Choroid plexus epithelial cell (primary cell): ENCODE measurements at places on chromosomes 2 and 18.
A peak's percentile ranks its signal among the peaks of the same experiment; 100 is the strongest.

- peak; percentile 5 for DNase-seq
These were observed 99.3 kb upstream of the SOX11 start for GRCh38 chr2:5592916-5593315.

DNA sequence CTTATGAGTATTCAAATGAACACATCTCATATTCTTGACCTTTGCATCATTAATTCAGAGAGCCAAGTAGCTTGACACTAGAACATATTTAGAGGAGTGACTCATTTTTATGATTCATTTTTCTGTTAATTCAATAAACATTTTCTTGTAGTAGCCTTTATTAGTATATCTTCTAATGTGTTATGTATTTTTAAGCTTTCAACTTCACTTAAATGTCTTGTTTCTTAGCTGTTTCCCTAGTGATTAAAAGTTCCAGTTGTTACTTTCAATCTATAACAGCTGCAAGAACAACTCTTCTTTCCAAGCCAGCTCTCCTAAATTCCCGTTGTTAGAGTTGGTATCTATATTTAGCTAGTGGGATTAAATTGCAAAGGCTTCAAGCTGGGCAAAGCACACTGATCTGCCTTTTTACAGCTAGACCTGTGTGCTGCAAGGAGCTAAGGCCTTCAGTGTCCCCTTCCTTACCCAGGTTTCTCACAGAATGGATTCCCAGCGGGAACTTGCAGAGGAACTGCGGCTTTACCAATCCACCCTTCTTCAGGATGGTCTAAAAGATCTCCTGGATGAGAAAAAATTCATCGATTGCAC lies at the start of gene KLHL41:
Gene KLHL41 (plus strand): TSS at position 405 of the 588 bp plus-strand sequence. CDS start 77 bp downstream, at position 482.
- DNase-seq: peak; percentile 73

GRCh38 chr2:68425503-68425902 lies 41.6 kb downstream of the FBXO48 start:
- no peak for DNase-seq

DNA sequence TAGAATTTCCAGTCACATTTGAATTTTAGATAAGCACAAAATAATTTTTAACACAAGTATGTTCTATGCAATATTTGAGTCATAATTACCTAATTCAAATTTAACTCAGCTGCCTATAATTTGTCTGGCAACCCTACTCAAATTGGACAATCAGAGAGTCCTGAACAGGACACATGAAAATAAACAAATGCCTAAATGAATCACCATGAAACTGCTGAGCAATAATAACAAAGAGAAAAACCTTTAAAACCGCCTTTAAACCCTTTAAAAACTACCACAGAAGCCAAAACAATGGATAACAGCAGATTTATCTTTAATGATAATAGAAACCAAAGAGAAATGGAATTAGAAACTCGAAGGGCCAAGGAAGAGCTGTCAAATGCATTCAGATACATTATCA lies 39.5 kb downstream of the ARL4C start:
- DNase-seq: peak; percentile 35

GRCh38 chr2:135586148-135586547 lies 54.9 kb downstream of the R3HDM1 start:
- DNase-seq: no peak

DNA sequence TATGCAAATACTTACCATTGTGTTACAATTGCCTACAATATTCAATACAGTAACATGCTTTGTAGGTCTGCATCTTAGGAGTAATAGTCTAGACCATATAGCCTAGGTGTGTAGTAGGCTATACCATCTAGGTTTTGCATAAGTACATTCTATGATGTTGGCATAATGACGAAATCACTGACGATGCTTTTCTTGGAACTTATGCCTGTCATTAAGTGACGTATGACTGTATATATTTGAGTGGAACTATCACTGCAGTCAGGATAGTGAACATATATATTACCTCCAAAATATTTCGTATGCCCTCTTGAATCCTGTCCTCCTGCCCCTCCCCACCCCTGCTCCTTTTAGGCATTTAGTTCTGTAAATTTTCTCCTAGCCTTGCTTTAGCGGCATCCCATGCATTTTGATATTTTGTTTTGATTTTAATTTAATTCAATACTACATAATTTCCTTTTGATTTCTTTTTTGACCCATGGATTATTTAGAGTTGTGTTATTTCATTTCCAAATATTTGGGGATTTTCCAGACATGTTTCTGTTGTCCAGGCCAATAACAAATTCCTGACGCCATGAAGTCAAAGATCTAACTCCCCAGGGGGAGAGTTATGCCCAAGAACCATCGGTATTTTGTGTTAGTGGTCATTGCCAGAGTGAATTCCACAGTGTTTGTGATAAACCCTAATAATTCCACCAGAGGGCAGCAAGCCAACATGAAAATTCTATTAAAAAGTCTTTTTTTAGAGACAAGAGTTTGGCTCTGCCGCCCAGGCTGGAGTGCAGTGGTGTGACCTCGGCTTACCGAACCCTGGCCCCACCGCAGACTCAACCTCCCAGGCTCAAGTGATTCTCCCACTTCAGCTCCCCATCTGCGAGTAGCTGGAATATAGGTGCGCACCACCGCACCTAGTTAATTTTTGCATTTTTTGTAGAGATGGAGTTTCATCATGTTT lies 24.2 kb upstream of the CASP8 start:
- peak; percentile 92 for DNase-seq

DNA sequence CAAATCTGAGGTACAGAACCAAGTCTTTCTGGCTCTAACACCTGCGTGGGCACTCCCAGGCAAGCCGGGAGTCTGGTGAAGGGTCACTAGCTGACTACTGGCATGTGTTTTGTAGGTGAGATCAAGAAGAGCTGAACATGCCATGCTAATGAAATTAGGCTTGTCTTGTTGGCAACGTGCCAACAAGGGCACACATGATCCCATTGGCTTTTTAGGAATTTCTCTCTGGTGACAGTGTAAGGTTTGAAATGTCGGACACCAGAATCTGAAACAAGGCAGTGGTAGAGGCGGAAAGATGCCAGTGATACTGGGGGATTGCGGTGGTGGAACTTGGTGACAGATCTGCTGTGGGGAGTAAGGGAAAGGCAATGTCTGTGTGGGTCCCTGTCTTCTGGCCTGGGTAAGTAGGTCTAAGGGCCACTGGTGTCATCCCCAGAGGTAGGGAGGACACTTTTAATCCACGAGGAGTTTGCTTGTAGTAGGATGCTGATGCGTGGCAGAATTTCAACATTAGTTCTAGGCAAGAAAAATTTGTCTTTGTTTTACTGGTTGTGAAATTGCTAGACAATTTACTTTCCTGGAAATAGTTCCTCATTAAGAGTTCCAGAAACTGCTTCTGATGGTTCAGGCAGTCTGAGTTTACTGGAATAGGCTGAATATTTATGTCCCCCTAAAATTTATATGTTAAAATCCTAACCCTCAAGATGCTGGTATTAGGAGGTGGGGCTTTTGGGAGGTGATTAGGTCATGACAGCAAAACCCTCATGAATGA lies 52.6 kb upstream of the ACMSD start:
- no peak for DNase-seq

DNA sequence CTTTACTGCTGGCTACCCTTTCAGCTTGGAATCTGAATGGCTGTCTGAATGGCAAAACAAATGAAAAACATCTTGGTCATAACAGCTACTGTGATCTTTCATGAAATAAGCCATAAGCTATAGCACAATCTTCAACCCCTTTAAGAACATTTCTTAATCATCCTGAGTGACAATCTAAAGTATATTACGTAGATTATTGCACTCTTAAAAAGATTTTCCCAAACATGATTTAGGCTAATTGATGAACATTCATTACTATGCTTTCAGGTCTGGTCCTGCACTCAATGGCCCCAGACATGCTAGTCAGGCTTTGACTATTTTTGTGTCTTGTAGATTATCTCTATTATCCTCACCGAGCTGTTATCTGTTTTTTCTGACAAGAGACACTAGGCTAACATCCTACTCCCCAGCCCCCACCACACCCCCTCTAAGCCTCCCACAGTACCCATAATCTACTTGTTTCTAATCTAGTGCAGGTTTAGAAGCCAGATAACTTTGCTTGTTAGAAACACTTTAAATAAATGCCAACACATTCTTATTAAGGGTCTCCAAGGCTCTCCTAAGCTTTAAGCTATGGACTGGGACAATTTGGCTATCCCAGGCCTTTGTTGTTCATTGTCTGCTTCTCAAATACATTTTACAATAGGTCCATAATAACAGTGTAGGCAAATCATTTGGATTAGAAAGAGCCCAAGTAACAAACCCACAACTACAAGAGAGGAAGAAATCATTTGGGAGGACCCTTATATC lies 4.2 kb downstream of the SMAD2 start:
- no peak for DNase-seq

DNA sequence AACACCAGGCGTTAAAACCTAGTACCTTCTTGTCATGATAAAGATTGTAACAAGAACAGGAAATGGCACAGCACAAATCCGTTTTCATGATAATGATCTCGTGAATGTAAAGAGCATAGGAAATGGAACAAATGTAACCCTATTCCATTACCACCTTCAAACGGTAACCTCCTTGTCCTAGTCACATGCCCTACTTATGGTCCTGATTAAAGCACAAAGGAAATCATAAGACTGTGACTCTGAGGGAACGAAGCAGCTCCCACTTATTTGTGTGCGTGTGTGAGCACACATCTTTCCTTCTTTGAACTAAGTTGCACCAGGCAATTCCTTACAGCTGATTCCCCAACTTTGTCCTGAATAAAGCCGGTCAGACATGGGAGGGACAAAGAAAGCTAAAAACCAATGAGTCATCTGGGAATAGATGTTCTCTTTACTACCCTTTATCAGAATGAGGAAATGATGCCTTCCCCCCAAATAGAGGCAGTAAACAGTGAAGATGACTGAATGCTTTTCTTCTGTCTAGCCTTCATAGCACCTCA lies 192.6 kb downstream of the IKZF2 start:
- peak; percentile 34 for DNase-seq

- no peak for DNase-seq
These were observed 33.3 kb downstream of the C2orf76 start for GRCh38 chr2:119333360-119333759.

GRCh38 chr2:170377500-170378207 lies 199.7 kb downstream of the MYO3B start:
- peak; percentile 24 for DNase-seq
